ENCODE measurements at places on chromosomes 7 and 10.

- no peak for DNase-seq
These were observed 330.4 kb downstream of the ARL4A start for GRCh38 chr7:13017881-13018280.

GRCh38 chr10:114551636-114551972, 106.5 kb downstream of the ABLIM1 start:
- DNase-seq: no peak

DNA sequence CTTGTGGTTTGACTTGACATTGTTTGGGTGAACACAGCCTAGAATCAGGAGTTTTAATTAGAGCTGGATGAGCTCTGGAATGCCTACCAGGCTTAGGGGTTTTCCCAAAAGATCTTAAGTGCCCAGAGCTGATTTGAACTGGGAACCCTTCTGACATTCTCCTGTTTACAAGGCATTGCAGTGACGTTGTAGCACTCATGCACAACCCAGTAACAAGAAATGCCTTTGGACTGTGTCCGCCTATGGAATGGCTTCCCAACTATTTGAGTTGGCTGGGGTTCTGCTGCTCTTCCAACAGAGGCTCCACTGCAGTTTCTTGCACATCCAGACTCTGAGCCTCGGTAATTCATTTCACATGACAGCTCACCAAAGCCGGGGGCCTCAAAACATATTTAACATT, 76.7 kb upstream of the MKX start:
- no peak for DNase-seq

DNA sequence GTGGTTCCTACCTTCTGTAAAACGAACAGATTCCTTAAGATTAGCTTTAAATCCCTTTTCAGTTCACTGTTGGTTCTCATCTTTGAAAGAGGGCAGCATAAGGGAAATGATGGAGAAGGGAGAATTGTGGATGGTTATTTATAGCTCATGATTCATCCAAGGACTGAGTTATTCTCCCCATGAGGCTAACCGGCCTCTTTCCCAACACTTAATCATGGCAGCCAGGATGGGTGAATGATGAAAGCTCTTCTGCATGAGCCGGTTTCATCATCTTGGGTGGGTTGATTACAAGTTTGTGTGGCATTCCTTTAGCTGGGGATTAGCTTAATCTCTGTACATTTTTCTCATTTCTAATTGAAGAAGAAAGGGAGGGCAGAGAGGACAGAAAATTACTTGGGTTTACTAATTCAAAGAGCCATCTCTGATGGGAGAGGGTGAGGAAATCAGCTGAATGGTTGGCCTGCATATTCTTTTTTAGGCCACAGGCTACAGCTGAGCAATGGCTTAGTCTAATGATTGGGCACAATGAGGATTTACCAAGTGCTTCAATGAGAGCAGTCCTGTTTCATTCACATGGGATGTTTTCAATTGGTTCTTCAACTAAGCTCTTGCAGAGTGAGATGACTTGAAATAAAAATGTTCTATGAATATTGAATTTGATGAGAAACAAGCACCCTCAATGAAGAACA, 250.0 kb downstream of the BMPER start:
- no peak for DNase-seq
